CD4-positive, alpha-beta memory T cell (primary cell): ENCODE measurements at places on chromosomes 7 and 10.

GRCh38 chr7:117164620-117165019 is 158.2 kb downstream of the WNT2 start:
- no peak for DNase-seq

- DNase-seq, result no peak
Observed at GRCh38 chr7:130970696-130971095, 236.7 kb upstream of the KLF14 start.

DNA sequence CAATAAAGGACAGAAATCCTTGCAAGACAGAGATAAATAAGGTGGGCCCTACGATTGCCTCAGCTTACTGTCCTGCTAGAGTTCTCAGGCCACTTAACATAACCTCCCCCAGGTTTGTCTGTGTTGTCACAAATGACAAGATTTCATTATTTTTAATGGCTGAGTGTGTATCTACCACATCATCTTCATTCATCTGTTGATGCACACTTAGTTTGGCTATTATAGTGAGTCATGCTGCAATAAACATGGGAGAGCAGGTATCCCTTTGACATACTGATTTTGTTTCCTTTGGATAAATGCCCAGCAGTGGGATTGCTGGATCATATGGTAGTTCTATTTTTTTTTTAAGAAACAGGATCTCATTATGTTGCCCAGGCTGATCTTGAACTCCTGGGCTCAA is 60.6 kb downstream of the PRTFDC1 start:
- DNase-seq, result no peak

DNA sequence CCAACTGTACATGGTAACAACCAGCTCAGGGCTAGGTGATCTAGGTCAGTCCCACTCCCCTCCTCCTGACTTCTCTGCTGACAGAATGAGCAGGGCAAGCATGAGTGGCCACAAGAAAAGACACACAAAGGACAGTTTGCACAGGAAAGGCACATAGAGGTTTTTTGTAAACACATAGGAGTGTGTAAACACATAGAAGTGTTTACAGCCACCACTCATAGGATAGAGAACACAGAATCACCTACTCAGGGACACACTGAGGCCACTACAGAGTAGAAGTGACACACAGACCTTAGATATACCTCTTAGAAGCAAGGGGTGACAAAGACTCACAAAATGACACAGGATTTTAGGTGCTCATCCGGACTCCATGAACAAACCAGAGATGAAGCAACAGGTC is 19.0 kb downstream of the NUDCD3 start:
- no peak for DNase-seq

GRCh38 chr10:71746344-71747037 is 26.8 kb downstream of the VSIR start:
- no peak for DNase-seq

DNA sequence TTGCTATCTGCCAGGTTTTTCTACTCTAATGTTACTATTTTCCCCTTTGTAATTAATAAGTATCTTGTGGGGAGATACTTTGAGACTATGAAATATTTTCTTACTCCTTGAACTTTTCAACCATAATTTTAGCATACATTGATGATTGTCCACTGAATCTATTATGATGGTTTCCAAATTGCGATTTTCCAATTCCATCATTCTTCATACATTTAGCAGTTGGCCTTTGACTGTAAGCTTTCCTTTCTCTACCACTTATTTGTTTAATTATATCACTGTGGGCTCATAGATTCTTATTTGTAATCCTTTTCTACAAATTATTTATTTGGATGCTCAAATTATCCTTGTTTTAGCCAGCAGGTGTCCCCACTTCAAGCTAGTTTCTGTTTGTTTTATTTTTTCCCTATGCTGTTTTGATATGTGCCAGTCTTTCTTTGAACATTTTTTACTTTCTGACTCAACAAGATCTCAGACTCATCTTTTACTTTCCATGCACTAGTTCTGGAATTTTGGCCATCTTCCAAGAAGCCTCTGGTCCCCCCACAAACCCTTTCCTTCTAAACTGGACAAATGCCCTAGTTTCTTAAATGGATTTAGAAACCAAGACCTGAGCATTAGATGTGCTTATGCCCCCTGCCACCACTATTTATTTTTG is 11.4 kb upstream of the MRPS16 start:
- no peak for DNase-seq

- no peak for DNase-seq
Observed at GRCh38 chr10:83816942-83817341, 322.4 kb upstream of the GHITM start.

GRCh38 chr10:124349996-124350280 is 68.8 kb downstream of the OAT start:
- DNase-seq, result no peak

GRCh38 chr7:117126676-117127075 is 173.4 kb downstream of the ST7 start:
- no peak for DNase-seq

GRCh38 chr10:131480861-131481260 is 169.3 kb upstream of the TCERG1L start:
- DNase-seq, result no peak

- no peak for DNase-seq
Observed at GRCh38 chr10:104580321-104580720, 60.8 kb upstream of the SORCS3 start.

DNA sequence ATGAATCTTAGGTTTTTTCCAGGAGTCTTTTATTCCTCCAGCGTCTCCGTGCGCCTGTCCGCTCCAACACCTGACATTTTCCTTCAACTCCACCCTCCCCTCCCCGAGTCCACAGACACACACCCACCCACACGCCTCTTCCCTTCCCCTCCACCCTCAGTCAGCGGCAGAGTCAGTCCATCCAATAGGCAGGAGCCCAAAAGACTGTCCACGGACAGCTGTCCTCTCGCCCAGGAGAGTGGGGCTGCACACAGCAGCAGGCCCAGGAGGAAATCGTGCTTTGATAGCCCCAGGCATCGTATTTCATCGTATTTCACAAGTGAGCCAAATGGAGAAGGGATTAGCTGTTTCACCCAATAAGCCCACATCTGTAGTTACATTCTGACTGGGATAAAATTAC is 285.1 kb downstream of the ZEB1 start:
- DNase-seq, result no peak

DNA sequence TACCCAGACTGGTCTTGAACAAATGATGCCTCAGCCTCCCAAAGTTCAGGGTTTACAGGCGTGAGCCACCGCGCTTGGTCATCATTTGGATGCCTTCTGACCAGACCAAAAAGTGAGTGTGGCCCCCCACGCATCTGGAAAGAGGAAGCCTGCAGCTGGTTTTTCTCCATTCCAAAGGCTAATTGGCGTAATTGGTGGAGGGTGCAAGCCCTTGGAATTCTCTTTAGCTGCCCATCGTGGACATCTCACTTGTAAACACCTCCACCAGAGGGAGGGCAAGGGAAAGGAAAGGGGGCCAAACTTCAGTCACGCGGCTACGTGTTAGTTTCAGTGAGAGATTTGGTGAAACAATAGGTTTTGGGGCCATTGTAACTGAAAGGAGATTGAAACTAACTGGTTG is 4.1 kb upstream of the ARHGAP21 start:
- no peak for DNase-seq

DNA sequence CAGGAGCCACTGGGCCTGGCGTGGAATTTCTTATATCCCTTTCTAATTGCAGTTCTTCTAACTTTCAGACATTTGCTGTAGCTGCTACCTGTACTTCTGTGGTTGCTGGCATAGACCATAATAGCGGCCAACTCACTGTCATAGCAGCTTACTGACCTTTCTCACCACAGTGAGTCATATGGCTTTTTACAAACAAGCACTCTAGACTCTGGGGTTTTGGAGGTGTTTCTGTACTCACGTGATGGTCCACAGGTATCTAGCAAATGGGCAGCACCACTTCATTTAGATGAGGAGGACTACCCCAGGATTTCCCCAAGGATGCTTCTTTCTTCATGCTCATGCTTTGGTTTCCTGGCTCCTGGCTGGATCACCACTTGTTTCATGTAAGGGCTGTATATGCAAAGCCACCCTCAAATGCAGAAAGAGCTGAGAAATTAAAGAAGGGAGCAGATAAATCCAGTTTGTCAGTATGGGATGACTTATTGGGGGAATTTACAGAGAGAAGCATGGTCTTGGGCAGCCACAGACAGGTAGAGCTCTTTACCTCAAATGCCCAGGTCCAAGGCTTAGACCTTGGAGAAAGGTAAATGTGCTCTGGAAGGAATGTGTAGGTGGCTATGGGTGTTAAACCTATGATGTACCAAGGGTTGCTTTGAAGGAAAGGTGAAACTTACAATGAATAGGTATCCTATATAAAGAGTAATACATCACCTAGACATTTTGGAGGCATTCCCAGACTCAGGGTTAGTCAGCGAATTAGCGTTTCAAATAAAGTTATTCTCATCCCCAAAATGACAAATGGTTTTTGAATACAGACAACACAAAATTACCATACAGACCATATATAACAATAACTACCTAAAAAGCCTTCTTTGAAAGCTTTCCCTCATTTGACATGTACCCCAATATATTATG is 15.9 kb upstream of the SLC25A16 start:
- no peak for DNase-seq

DNA sequence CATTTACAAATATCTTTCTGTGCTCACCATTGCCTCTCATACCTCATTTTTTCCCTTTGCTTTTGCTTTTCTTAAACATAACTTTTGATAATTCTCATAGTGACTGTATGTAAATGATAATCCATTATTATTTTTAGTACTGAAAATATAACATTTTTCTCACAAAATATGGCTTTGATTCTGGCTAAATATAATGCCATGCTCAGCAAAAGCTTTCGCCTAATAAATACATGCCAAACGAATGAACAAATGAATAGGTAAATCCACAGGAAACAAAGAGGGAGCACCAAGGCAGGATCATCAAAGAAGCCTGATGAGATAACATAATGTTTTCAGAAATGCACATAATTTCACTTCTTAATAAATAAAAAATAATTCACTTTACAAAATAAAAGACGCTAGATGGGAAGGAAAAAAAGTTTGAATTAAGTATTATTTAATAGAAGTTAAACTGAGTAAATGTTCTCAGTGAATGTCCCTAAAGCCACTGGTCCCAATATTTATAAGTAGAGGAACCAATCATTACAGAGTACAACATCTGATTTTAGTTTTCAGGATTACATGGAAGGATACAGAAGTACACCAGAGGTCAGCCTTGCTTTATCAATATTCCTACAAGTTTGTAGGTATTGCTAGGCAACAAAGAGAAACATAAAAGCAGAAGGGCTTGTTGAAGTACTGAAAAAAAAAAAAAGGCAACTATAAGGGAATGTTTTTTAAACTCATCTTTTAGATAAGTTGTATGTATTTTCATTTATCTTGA is 52.3 kb downstream of the RNLS start:
- no peak for DNase-seq

DNA sequence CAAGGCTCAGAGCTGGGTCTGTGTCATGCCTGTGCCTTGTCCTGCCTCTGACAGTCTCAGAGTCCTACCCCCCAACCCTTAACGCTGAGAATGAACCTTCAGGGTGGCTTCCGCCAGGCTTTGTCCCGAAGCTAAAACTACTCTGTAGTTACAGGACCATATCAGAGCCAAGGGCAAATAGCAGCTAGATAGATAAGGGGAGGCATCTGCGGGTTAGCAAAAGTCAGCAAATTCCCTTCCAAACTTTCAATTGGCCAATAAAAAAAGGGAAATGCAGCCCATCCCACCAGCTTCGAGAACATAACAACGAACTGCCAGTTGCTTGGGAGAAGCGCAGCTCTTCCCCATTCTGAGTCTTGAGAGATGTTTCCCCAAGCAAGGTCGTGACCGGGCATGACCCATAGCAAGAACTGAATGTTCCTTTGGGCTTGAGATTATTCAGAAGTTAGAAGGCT is 17.7 kb downstream of the CCL24 start:
- DNase-seq, result no peak

DNA sequence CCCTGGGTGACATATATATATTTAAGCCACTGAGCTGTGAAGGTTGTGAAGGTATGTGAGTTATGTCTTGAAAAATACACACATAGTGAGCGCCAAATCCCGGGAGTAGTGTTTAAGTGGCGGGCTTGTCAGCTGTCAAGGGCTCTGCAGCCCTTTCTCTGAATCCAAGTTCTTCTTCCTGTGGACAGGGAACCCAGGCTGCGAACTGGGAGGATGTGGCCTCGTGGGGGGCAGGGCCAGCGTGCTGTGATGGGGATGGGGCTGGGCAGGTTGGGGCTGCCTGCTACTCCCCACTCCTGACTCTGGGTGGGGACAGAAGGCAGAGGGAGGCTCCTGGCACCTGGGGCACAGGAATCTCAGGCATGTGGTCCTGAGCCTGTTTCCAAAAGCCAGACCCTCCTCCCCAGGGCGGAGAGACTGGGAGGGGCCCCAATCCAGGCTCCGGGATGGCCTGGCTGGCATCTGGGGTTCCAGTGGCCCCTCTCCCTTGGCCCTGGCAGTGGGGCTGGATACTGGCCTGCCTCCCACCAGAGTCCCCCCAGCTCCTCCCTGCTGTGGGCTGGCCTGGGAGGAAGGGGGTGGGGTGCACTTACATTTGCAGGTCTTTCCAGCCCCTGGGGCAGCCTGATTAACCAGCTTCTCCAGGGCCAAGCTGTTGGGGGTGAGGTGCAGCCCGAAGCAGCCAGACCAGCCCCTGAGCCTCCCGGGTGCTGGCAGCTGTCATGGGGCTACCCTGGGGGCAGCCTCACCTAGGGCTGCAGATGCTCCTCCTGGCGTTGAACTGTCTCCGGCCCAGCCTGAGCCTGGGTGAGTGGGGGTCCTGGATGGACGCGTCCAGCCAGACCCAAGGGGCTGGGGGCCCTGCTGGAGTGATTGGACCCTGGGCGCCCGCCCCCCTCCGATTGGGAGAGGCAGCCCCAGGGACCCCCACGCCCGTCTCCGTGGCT is at the start of gene UPK3B:
UPK3B (plus strand) TSS at position 622 of the 947 bp plus-strand sequence; CDS start at position 723, 101 bp downstream.
- no peak for DNase-seq

- DNase-seq, result no peak
Observed at GRCh38 chr10:29204070-29204800, 84.6 kb upstream of the LYZL1 start.

DNA sequence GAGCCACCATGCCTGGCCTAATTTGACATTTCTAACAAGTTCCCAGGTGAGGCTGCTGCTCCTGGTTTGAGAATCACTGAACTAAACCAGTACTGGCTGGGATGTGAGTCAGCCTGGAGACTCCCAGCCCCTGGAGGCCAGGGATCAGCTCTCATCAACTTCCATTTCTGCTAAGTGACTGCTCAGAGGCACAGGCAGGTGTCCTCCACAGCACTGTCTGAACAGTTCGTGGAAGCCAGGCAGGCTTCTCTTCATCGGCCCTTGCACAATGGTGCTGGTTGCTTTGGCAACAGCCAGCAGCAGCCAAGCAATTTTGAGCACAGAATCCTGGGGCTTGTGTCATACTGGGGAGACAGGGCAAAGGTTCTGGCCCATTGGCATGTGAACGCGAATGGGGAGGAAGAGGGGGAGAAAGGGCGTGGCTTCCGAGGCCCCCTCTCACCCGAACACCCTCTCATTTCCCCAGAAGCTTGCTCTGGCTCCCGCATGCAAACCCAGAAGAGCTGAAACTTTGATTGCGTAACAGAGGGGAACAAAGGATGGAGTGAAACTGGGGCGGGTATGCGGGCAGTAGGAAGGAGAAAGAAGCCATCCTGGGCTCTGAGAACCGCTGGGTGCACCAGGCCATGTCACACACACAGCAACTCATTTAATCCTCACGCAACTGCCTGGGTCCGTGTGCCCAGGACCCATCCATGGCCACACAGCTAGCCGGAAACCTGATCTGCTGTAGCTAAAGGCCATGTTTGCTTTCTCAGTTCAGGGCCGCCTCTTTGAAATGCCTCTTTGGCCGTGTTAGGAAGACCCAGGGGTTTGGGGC is 9.0 kb upstream of the POR start:
- DNase-seq, result no peak
